ENCODE measurements at places on chromosomes 2 and 18. TPM values are rescaled to one million over a fixed set of nuclear protein-coding genes. Genes with fewer than 3 reads are reported as not detected.

- peak; percentile 50 for DNase-seq
Measured at GRCh38 chr2:11582862-11583752, 49.3 kb downstream of the GREB1 start.

DNA sequence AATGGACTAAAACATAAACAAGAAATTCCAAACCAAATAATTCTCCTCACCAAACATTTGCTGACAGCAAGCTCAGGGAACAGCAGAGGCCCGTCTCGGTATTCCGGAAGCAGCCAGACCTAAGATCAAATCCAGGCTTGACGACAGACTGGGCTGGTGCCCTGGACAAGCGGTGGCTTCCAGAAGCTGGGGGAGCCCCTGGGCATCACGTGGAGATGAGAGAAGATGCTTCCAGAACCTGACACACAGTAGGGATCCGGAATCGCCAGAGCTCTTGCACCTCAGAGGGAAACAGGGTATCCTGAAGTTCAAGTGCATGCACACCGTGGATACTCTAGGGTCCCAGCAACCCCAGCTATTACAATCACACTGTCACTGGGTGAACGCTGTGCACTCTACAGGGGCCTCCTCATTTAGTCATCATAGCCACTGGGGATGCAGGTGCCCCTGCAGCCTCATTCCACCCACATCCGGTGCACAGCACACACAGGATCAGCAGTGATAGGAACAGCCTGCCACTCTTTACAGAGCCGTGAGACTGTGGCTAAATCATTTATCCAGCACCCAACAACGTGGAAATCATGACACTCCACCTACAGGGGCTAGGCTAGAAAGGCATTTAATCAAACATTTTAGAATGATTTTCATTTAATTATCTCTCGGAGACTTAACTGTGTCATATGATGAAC lies 102.6 kb downstream of the HDAC4 start:
- DNase-seq: no peak

Gene TLX2
- total RNA-seq: 0.69 TPM

- no peak for DNase-seq
Measured at GRCh38 chr18:58397385-58398132, 231.3 kb downstream of the ALPK2 start.

Gene FAM228B
- total RNA-seq: 54.5 TPM

GRCh38 chr2:86790676-86791572 lies at the start of gene CD8A:
CD8A (minus strand) TSS chr2:86790913; CDS start chr2:86790825, 88 bp downstream.
- no peak for DNase-seq

Gene HRH4
- total RNA-seq: 0.20 TPM

DNA sequence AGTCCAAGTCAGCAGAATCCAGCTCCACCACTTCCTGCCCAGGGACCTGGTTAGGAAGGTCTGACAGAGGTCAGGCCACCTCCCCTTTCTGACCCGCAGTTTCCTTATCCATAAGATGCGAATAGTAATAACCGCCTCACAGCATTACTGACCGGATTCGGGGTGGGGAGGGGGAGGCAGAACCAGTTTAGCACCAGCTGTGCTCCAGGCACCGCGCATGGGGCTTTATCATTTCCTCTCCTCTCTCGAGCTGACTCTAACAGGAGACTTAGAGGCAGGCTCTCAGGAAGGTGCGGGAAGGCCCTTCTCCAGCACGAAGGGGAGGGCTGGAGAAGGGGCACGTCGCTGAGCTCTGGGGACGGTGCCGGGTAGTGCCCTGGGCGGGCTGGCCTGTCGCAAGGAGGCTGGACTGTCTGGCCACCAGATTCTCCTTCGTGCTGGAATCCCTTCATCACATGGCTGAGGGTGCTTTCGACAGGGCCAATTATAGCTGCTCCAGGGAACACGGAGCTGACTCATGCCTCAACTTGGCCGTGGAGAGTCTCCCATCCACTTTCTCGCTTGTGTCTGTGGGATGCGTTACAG lies 5.7 kb downstream of the EHD3 start:
- no peak for DNase-seq

Gene DGKD
- 26.0 TPM for total RNA-seq

Gene B3GNT7
- 5.2 TPM for total RNA-seq

Gene LHCGR
- 0.79 TPM for total RNA-seq

DNA sequence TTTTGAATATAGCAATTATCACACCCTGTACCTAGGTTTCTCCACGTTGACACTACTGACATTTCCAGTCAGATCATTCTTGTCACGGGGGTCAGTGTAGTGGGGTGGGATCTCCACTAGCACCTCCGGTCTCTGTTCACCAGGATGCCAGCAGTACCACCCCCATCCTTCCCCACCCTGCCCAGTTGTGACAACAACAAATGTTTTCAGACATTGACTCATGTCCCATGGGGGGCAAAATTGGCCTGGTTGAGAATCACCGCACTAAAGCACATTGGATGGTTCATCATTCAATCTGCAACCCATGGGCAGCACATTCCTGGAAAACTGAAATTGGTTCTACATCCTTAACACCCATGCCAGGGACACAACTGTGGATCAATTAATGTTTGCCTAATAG lies 32.3 kb downstream of the FEZ2 start:
- DNase-seq: no peak

Gene LRP2
- total RNA-seq: 2.3 TPM

DNA sequence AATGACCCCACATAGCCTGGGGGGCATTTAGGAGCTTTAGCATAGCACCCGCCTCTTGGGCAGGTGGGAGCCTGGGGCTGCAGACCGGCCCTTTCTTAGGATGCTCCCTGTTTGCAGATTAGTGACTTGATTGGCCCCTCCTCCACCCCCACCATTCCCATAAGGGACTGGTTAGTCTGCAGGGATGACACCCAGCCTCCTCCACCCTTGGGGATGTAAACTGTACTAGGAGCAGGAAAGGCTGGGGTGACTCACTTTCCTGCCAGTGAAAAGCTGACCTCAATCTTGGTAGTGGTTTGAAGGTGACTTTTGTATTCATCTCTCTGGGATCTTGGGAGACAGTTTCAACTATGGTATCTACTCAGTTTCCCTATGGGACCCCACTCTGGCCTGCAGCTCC lies 24.2 kb downstream of the CTIF start:
- DNase-seq: no peak
